ENCODE measurements at places on chromosomes 12 and 14.

DNA sequence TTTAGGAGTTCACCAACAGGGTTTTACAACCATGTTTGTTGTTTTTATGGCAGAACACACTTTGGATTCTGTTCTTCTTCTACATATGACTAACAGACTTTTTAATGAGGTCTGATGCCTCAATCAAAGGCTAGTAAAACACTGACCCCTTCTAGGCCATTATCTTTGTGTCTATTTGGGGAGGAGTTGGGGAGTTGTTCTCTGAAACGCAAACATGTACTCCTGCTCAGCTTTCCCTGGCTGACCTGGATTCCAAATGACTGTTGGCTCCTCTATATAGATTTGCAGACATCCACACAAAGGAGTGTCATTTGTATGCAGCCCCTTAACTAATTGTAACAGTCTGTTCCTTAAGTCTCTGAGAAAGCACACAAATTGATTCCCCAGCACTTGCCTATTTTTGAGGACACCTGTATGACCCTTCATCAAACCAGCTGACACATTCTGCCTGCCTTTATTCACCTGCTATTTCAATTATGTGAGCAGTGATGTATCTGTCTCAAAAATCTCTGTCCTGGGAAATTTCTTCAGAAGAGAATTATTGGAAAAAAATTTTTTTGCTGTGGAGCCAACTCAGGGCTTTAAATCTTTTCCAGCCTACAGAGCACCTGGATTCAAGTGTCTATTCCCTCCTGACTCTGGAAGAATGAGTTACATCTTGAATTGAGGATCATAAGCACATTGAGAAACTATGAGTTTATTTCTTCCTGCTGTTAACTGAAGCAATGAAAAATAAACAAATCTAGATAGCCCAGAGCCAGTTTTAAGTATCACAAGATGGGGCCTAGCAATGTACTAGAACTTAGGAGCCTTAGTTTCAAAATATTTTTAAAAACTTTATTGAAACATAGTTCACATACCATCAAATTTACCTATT is 417.2 kb downstream of the RAD51B start:
- no peak for DNase-seq

DNA sequence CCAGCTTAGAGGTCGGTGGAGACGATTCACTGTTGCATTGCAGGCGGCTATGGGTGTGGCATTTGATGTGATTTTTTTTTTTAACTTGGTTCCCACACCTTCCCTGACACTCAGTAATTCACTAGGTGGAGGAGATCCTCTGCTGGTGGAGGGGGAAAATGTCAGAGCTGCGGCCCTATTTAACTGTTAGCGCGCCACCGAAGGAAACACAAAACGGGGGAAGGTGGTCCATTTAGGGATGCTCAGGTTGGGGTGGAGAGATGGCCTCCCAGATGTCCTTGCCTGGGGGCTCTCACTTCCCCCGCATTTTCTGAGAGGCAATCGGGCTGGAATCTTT is 4.3 kb upstream of the HOXC12 start:
- no peak for DNase-seq

GRCh38 chr14:72478471-72478893 is 415.4 kb downstream of the DPF3 start:
- DNase-seq, result no peak

DNA sequence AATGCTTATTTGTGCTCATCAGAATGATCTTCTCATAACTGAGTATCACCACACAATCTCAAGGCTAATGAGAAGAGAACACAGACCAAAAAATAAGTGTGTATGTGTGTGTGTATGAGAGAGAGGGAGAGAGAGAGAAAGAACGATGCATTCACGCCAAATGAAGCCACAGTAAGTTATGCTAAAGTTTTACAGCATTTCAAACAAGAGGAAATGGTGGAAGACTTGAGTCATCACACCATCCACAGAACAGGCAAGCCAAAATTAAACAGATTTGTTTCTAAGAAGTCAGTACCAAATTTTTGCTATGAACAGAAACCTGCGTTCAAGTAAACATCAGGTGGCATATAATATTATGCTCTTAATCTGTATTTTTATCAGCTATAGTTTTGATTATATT is 141.2 kb downstream of the MED13L start:
- DNase-seq, result no peak
